ENCODE measurements at places on chromosomes 16 and 17. TPM values are rescaled to one million over a fixed set of nuclear protein-coding genes. Genes with fewer than 3 reads are reported as not detected.

Gene CDYL2
- 3.1 TPM for total RNA-seq

Gene FMNL1
- total RNA-seq, result 17.4 TPM

Gene TLCD2
- total RNA-seq, result 1.4 TPM

Gene CD300LB
- total RNA-seq, result 0.20 TPM

Gene SRCIN1
- 0.27 TPM for total RNA-seq

Gene STH
- not detected for total RNA-seq

Gene KRTAP4-1
- not detected for total RNA-seq

GRCh38 chr16:69496376-69496775 is 69.4 kb upstream of the NFAT5 start:
- no peak overlapping the region for H3K27ac ChIP-seq
- H3K36me3 ChIP-seq, result no peaks in the 10 kb centered on the region
- H3K27me3 ChIP-seq, result no peaks in the 10 kb centered on the region
- no peak for DNase-seq

DNA sequence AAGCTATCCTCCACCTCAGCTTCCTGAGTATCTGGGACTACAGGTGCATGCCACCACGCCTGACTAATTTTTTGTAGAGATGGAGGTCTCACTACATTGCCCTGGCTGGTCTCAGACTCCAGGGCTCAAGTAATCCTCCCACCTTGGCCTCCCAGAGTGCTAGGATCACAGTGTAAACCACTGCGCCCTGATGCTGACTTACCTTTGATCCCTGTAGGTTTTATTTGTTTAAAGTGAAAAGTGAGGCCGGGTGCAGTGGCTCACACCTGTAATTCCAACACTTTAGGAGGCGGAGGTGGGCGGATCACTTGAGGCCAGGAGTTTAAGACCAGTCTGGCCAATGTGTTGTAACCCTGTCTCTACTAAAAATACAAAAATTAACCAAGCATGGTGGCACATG is 8.7 kb downstream of the PSKH1 start:
- peaks cover 31% of the 10 kb centered on the region for H3K4me1 ChIP-seq
- H3K27me3 ChIP-seq, result no peaks in the 10 kb centered on the region
- H3K36me3 ChIP-seq, result no peaks in the 10 kb centered on the region
- no peak for DNase-seq
- H3K4me3 ChIP-seq, result no peak overlapping the region

DNA sequence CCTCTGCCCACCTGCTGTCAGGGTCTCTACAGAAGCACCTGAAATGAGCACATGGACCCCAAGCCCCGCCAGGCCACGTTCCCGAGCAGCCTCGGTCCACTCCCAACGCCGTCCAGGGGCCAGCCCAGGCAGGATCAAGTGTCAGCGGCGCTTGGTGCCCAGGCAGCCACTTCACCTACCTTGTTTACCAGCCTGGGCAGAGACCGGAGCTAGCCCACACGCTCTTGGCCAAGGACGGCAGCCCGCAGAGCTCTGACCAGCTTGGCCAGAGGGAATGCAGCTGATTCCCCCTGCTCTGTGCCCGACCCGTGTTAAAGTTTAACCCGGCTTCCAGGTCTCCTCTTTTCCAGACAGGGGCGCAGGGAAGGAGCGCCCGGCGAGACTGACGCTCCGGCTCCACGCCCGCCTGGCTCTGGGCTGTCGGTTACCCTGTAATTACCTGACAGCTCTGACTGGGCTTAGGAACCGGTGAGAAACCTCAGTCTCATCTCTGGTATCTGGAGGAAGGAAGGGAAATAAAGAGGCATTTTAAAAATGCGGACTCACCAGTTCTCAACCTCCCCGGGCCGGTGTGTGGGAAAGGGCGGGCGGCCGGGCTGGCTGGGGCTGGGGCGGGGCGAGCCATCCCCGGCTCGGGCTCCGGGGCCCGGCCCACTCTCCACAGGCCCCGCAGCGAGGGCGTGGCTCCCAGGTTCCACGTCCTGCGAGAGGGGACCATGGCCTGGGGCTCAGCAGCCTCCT is 4.6 kb downstream of the KIFC3 start:
- H3K27me3 ChIP-seq, result no peaks in the 10 kb centered on the region
- no peak for DNase-seq
- peak overlapping the region; percentile 11 for H3K4me3 ChIP-seq
- H3K27ac ChIP-seq, result no peak overlapping the region

DNA sequence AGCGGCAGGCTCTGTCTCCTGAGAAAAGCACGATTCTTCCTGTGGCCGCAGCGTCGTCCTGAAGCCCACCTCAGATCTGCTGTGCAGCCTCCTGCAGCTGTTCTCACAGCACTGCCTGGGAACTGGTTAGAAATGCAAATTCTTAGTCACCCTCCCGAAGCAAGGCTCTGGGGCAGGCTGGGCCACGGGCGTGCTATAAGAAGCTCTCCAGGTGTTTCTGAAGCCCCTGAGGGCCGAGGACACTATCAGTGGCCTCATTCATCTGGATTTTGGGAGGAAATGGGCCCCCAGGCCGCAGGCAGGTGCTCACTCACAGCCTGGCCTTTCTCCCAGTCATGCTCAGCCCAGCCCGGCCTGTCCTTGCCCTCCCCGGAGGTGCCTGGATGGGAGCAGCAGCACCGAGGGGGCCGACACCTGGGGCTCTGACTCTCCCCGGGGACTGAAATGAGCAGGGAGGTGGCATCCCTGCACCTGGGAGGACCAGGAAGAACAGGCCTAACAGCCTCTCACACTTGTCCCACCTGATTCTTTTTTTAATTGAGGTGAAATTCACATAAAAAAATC is 10.4 kb upstream of the NLRC3 start:
- H3K27ac ChIP-seq, result no peak overlapping the region

DNA sequence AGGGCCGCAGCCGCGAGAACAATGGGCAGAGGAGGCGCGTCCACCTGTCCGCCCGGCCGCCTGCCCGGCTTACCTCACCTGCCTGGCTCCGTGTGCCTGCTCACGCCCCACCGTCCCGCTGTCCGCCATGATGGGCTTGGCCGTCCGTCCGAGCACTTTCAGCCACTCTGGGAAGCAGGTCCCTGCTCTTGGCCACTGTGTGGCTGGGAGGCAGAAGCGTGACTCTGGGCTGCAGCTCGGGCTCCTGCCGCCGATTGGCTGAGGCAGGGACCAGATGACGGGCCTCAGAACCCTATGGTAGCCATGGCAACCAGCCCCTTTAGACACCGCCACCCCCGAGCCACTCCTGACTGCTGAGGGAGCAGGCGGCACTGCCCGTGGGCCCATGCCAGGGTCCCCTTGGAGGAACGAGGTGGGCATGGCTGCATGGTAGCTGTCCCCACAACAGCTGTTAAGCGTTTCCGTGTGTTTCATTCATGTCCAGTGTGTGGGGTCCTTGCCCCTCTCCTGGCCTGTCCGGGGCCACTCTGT is 8.9 kb upstream of the AXIN1 start:
- no peak for DNase-seq
- H3K36me3 ChIP-seq, result no peaks in the 10 kb centered on the region
- H3K4me1 ChIP-seq, result peaks cover 7% of the 10 kb centered on the region
- no peak overlapping the region for H3K27ac ChIP-seq
- H3K4me3 ChIP-seq, result no peak overlapping the region

DNA sequence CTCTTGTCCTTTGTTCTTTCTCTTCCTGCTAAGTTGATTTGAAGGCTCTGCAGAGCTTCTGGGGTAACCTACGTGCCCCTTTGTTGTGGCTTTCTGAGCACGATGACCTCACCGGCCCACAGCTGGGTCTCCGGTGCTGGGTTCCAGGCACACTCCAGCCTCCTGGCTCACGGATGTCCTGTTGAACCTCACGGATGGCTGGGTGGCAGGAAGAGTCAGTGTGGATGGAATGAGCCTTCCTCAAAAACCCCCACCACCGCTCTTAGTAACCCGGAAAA is 116.0 kb downstream of the SOCS1 start:
- no peak for DNase-seq
- peaks cover 77% of the 10 kb centered on the region for H3K4me1 ChIP-seq
- no peak overlapping the region for H3K27ac ChIP-seq
- no peak overlapping the region for H3K4me3 ChIP-seq
- H3K27me3 ChIP-seq, result no peaks in the 10 kb centered on the region

GRCh38 chr17:2421315-2422147 is 20.7 kb upstream of the MNT start:
- H3K4me1 ChIP-seq, result peaks cover 9% of the 10 kb centered on the region
- H3K36me3 ChIP-seq, result peaks cover 58% of the 10 kb centered on the region
- no peak overlapping the region for H3K4me3 ChIP-seq
- H3K27me3 ChIP-seq, result no peaks in the 10 kb centered on the region
- H3K27ac ChIP-seq, result no peak overlapping the region

DNA sequence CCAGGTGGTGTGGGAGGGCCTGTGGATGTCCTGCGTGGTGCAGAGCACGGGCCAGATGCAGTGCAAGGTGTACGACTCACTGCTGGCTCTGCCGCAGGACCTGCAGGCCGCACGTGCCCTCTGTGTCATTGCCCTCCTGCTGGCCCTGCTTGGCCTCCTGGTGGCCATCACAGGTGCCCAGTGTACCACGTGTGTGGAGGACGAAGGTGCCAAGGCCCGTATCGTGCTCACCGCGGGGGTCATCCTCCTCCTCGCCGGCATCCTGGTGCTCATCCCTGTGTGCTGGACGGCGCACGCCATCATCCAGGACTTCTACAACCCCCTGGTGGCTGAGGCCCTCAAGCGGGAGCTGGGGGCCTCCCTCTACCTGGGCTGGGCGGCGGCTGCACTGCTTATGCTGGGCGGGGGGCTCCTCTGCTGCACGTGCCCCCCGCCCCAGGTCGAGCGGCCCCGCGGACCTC is 798 bp downstream of the CLDN9 start:
- H3K36me3 ChIP-seq, result no peaks in the 10 kb centered on the region
- peaks cover 63% of the 10 kb centered on the region for H3K27me3 ChIP-seq
- no peak overlapping the region for H3K4me3 ChIP-seq
- no peak for DNase-seq

GRCh38 chr17:17170346-17170985 is 35.7 kb downstream of the PLD6 start:
- no peak for DNase-seq
- no peaks in the 10 kb centered on the region for H3K27me3 ChIP-seq
- H3K36me3 ChIP-seq, result peaks cover 97% of the 10 kb centered on the region
- peaks cover 40% of the 10 kb centered on the region for H3K4me1 ChIP-seq
- peak overlapping the region; percentile 28 for H3K27ac ChIP-seq

- H3K27ac ChIP-seq, result no peak within 1 kb of the TSS
- no peaks in the 10 kb centered on the region for H3K27me3 ChIP-seq
- H3K36me3 ChIP-seq, result no peaks in the 10 kb centered on the region
- no peak within 1 kb of the TSS for H3K4me3 ChIP-seq
- peak; percentile 24 for DNase-seq
Measured at GRCh38 chr17:63881935-63882601, at the start of gene GH2. GH2 (minus strand) TSS chr17:63881944; CDS start chr17:63881801, 143 bp downstream.

- no peaks in the 10 kb centered on the region for H3K36me3 ChIP-seq
- H3K4me3 ChIP-seq, result no peak overlapping the region
- no peaks in the 10 kb centered on the region for H3K27me3 ChIP-seq
- no peak for DNase-seq
Measured at GRCh38 chr16:11447272-11447671, 102.0 kb downstream of the RMI2 start.

GRCh38 chr17:61420745-61421398 is 21.2 kb downstream of the TBX2 start:
- H3K4me3 ChIP-seq, result no peak overlapping the region
- H3K27me3 ChIP-seq, result no peaks in the 10 kb centered on the region
- H3K4me1 ChIP-seq, result peaks cover 15% of the 10 kb centered on the region
- H3K36me3 ChIP-seq, result no peaks in the 10 kb centered on the region
- H3K27ac ChIP-seq, result no peak overlapping the region

DNA sequence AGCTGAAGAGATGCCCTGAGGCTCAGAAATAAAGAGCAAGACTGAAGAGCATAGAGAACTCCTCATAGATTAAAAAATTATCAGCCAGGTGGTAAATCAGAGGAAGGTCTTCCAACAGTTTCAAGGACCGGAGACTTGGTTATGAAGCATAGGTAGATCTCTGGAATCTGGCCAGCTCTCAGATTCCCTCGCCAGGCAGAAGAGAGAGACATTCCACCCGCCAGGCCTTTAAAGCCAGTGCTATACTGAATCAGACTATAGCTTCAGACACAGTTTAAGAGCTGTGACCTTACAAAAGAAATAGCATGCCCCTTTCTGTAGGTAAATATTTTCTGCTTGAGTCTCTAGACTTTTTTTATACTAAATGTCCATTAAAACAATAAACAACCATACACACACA is 70.3 kb downstream of the NFATC3 start:
- peaks cover 9% of the 10 kb centered on the region for H3K36me3 ChIP-seq
- no peak overlapping the region for H3K27ac ChIP-seq
- no peaks in the 10 kb centered on the region for H3K27me3 ChIP-seq
- no peak for DNase-seq
- no peak overlapping the region for H3K4me3 ChIP-seq

DNA sequence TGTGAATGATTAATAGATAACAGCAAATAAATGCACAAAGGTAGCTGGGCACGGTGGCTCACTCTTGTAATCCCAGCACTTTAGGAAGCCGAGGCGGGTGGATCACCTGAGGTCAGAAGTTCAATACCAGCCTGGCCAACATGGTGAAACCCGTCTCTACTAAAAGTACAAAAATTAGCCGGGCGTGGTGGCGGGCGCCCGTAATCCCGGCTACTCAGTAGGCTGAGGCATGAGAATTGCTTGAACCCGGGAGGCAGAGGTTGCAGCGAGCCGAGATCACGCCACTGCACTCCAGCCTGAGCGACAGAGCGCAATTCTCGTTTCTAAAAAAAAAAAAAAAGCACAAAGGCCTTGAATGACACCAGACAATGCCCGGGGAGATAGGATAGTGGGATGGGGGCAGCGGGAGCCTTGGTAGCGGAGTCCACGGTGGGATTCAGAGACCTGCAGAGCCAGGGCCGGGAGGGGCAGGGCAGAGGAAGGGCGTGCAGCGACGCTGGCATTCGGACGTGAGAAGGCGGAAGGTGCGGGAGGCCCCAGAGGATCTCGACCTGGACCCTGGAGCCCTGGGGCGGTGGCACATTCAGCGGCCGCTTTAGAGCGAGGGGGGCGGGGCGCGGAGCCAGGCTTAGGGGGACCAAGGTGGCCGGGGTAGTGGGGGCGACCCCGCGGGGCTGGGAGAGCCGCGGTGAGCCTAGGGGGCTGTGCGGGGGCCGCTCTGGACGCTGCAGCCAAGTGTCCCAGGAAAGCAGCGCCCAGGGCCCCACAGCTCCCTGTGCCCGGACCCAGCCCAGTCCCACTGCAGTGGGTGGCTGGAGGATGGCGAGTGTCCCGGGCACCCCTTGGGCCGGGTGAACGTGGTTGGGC is 999 bp upstream of the FLYWCH2 start:
- peak overlapping the region; percentile 98 for H3K27ac ChIP-seq
- no peaks in the 10 kb centered on the region for H3K27me3 ChIP-seq
- DNase-seq, result no peak
- peaks cover 18% of the 10 kb centered on the region for H3K4me1 ChIP-seq
- H3K36me3 ChIP-seq, result no peaks in the 10 kb centered on the region
- peak overlapping the region; percentile 90 for H3K4me3 ChIP-seq

- no peaks in the 10 kb centered on the region for H3K36me3 ChIP-seq
- H3K27me3 ChIP-seq, result no peaks in the 10 kb centered on the region
- peak; percentile 35 for DNase-seq
- H3K4me3 ChIP-seq, result peak overlapping the region; percentile 25
Measured at GRCh38 chr17:82105882-82106687, 8.0 kb upstream of the FASN start.

DNA sequence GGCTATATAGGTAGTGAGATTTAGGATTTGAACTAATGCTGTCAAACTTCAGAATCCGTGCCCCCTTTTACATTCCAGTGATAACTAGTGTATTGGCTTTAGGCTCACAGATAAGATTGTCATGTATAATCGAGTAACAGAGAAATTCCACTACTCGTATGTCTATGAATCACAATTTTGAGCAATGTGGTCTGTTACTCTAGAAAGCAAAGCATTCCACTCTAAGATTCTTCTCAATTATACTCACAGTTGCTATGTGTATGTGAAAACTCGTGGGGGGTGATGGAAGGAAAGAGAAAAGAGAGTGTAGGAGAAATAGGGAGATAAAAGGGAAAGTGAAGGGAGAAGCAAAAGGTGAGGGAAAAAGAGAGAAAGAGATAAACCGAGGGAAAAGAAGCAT is 1175.1 kb upstream of the GOT2 start:
- DNase-seq, result no peak
- no peak overlapping the region for H3K4me3 ChIP-seq
- no peak overlapping the region for H3K27ac ChIP-seq

Data from heart right ventricle (tissue), 16 donors.